A549 treated with RU486 at 1 μM for 4 hours (cell line): ENCODE measurements at places on chromosomes 16 and 17. TPM values are rescaled to one million over a fixed set of nuclear protein-coding genes. Genes with fewer than 3 reads are reported as not detected.

The PIPOX gene
- total RNA-seq: 0.19 to 0.35 TPM (median 0.24 TPM) in 4 of 5 replicates, not detected in the other

The HBQ1 gene
- 6.1 to 7.9 TPM (median 6.9 TPM) in 5 replicates for total RNA-seq

The CCL14 gene
- total RNA-seq: not detected in 5 replicates

The LPCAT2 gene
- total RNA-seq: 5.7 to 6.5 TPM (median 6.0 TPM) in 5 replicates

The GGT6 gene
- 0.35 TPM in 1 of 5 replicates, not detected in the others for total RNA-seq

The PPP1R27 gene
- total RNA-seq: 0.27 to 0.61 TPM (median 0.32 TPM) in 3 of 5 replicates, not detected in the others

The CACNG5 gene
- total RNA-seq: 0.10 TPM in 1 of 5 replicates, not detected in the others

The CLEC19A gene
- 0.08 to 0.18 TPM (median 0.11 TPM) in 4 of 5 replicates, not detected in the other for total RNA-seq

The BAHCC1 gene
- 9.8 to 14.9 TPM (median 13.0 TPM) in 5 replicates for total RNA-seq

The IL17C gene
- total RNA-seq: not detected in 5 replicates

The DNAH17 gene
- 1.0 to 1.8 TPM (median 1.4 TPM) in 5 replicates for total RNA-seq

The SP2 gene
- total RNA-seq: 15.7 to 18.9 TPM (median 18.4 TPM) in 5 replicates

The HSD11B2 gene
- total RNA-seq: 1.2 to 1.8 TPM (median 1.7 TPM) in 5 replicates

The KRTAP9-2 gene
- not detected in 5 replicates for total RNA-seq

The CIBAR2 gene
- total RNA-seq: 0.10 TPM in 1 of 5 replicates, not detected in the others

The CTNS gene
- total RNA-seq: 12.9 to 15.3 TPM (median 13.3 TPM) in 5 replicates

The HSF4 gene
- total RNA-seq: 8.5 to 15.7 TPM (median 12.7 TPM) in 5 replicates

The RAB37 gene
- total RNA-seq: 1.0 to 3.1 TPM (median 1.2 TPM) in 5 replicates

The SLX1B gene
- total RNA-seq: 59.9 to 89.4 TPM (median 76.1 TPM) in 5 replicates

The CA10 gene
- total RNA-seq: not detected in 5 replicates

The OR3A3 gene
- total RNA-seq: not detected in 5 replicates

The MEOX1 gene
- total RNA-seq: not detected in 5 replicates

The NCBP3 gene
- 30.5 to 35.2 TPM (median 31.0 TPM) in 5 replicates for total RNA-seq

The CPNE7 gene
- total RNA-seq: 41.6 to 67.2 TPM (median 63.9 TPM) in 5 replicates

The MSI2 gene
- 38.9 to 50.1 TPM (median 41.6 TPM) in 5 replicates for total RNA-seq

The SPIRE2 gene
- total RNA-seq: 5.4 to 8.4 TPM (median 8.2 TPM) in 5 replicates

The WNK4 gene
- 0.85 to 1.7 TPM (median 1.4 TPM) in 5 replicates for total RNA-seq

The GJD3 gene
- 0.51 to 0.98 TPM (median 0.87 TPM) in 5 replicates for total RNA-seq

The METTL9 gene
- total RNA-seq: 75.9 to 101 TPM (median 96.3 TPM) in 5 replicates

The C16orf74 gene
- total RNA-seq: 11.4 to 18.6 TPM (median 16.7 TPM) in 5 replicates

The CNTNAP1 gene
- 4.3 to 6.5 TPM (median 5.8 TPM) in 5 replicates for total RNA-seq

The COL1A1 gene
- total RNA-seq: 4.6 to 9.7 TPM (median 6.6 TPM) in 5 replicates

The GLIS2 gene
- 22.3 to 32.9 TPM (median 29.9 TPM) in 5 replicates for total RNA-seq

The NUPR1 gene
- 10.7 to 28.8 TPM (median 16.5 TPM) in 5 replicates for total RNA-seq

The TP53TG3F gene
- total RNA-seq: 0.07 to 0.16 TPM in 2 of 5 replicates, not detected in the others

The PRSS8 gene
- 0.26 to 0.91 TPM (median 0.28 TPM) in 5 replicates for total RNA-seq

The KRTAP4-1 gene
- total RNA-seq: 0.17 to 0.25 TPM (median 0.24 TPM) in 4 of 5 replicates, not detected in the other

The TBC1D3D gene
- 0.11 to 0.13 TPM in 2 of 5 replicates, not detected in the others for total RNA-seq

The UBALD2 gene
- 49.9 to 93.6 TPM (median 74.1 TPM) in 5 replicates for total RNA-seq

The TSPOAP1 gene
- not detected in 5 replicates for total RNA-seq

The C16orf46 gene
- 0.62 to 1.5 TPM (median 0.92 TPM) in 5 replicates for total RNA-seq

The ATP2C2 gene
- total RNA-seq: 0.08 to 0.17 TPM (median 0.09 TPM) in 3 of 5 replicates, not detected in the others

The SPATA20 gene
- 67.9 to 86.8 TPM (median 81.2 TPM) in 5 replicates for total RNA-seq

The TBC1D3K gene
- total RNA-seq: not detected in 5 replicates

The ICAM2 gene
- 0.08 TPM in 1 of 5 replicates, not detected in the others for total RNA-seq

The PLD6 gene
- 7.0 to 8.6 TPM (median 7.9 TPM) in 5 replicates for total RNA-seq

The ZP2 gene
- total RNA-seq: not detected in 5 replicates

The FOXN1 gene
- total RNA-seq: not detected in 5 replicates

The SCN4A gene
- 0.03 to 0.18 TPM (median 0.10 TPM) in 4 of 5 replicates, not detected in the other for total RNA-seq

The HID1 gene
- total RNA-seq: 6.1 to 9.2 TPM (median 9.0 TPM) in 5 replicates

The CFAP97D1 gene
- total RNA-seq: 0.06 to 0.07 TPM in 2 of 5 replicates, not detected in the others

The KRT24 gene
- total RNA-seq: not detected in 5 replicates

The TSNAXIP1 gene
- total RNA-seq: 0.33 to 0.71 TPM (median 0.46 TPM) in 5 replicates

The SAMD14 gene
- 0.18 to 0.88 TPM (median 0.38 TPM) in 5 replicates for total RNA-seq

The PABPN1L gene
- not detected in 5 replicates for total RNA-seq

The KRT20 gene
- total RNA-seq: 0.17 to 0.43 TPM (median 0.28 TPM) in 5 replicates
